ENCODE measurements at places on chromosomes 7 and 10. TPM values are rescaled to one million over a fixed set of nuclear protein-coding genes. Genes with fewer than 3 reads are reported as not detected.

DNA sequence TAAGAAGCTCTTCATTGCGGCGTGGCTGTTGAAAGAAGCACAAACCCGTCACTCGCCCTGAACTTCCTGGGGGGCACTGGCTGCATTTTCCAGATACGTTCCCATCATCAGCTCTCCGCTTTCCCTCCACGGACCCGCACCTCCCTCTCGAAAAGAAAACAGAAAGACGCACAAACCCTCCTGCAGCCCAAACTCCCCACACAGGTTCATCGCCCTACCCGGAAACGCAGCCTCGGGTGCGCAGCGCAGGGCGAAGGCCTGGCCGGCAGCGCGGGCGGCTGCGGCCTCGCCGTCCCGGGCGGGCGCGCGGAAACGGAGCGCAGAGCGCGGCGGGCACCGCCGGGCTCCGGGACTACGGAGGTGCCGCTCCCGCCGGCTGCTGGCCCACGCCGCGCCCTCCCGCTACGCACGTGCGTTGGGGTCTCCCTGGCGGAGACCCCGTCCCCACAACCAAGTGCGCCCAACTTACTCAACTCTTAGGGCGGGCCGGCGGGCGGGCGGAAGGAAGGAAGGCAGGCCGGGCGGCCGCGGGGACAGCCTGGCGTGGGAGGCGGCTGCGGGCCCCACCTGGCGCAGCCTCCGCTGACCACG lies 822 bp downstream of the ZNF800 start:
- peak overlapping the region; percentile 76 for H3K27ac ChIP-seq
- 0 out of 2 replicates have a peak, but pooled peaks cover 2% of the 10 kb centered on the region for H3K4me1 ChIP-seq
- no peaks in the 10 kb centered on the region for H3K27me3 ChIP-seq
- DNase-seq, result peak; percentile 24

- H3K27ac ChIP-seq, result no peak overlapping the region
- H3K36me3 ChIP-seq, result no peaks in the 10 kb centered on the region
- no peaks in the 10 kb centered on the region for H3K27me3 ChIP-seq
- no peak for DNase-seq
These were observed 160.6 kb upstream of the AOAH start for GRCh38 chr7:36884910-36885309.

DNA sequence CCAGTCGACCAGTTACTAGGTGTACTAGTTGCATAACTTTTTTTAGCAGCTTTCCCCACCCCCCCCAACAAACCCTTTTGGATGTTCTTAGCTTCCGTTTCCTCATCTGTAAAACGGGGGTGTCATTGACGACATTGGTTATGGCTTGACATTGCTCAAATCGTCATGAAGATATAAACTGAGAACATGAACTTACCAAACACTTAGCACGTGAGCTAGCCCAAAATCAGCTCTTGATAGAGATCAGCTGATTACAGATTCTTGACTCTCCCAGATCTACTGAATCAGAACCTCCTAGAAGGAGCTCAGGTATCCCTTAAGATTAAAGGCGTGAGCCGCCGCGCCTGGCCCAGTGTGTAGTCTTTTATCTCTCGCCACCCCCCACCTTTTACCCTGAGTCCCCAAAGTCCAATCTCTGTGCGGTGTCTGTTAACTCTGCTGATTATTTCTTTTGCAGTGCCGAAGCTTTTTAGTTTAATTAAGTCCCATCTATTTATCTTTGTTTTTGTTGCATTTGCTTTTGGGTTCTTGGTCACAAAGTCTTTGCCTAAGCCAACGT lies 1.0 kb upstream of the GNA12 start:
- H3K27me3 ChIP-seq, result no peaks in the 10 kb centered on the region
- DNase-seq, result no peak
- peaks cover 12% of the 10 kb centered on the region for H3K4me1 ChIP-seq

The SPACDR gene
- total RNA-seq, result 1.1 TPM

The RBM20 gene
- under 0.01 TPM for total RNA-seq
